Upper lobe of right lung (tissue), 1 donor: ENCODE measurements at places on chromosomes 3 and 15. TPM values are rescaled to one million over a fixed set of nuclear protein-coding genes. Genes with fewer than 3 reads are reported as not detected.

DNA sequence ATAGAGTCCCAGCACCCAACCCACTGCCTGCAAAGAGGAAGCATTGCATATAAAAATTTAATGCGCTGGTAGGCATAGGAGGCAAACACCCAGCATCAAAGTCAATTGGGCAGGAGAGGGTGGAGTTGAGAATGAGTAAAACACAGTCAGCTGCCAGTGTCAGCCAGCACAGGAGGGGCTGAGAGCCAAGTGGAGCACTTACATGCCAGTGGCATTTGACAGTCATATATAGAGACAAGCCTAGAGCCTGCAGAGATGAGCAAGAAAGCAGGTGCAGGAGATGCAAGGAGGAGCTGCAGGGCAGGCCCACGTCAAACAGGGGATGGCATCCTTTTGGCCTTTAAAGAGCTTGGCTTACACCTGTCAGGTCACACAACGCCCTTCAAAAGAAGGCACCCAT, 27.6 kb upstream of the ZFAND6 start:
- no peak for DNase-seq

DNA sequence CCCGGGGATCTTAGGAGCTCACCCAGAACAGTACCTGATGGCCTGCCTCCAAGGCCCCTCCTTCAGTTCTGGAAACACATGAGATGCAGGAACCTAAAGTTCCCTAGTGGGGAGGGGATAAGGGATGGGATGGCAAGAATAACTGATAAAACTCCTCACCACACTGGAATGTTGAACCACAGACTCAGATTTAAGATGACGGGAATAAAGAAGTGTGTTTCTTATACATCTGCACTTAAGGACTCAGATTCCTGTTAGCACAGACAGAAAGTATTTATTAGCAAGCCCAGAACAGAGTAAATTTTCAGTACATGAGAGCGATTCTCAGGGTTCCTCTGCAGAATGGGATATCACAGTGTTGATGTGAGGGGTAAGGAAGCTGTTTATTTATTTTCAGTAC, 245.2 kb downstream of the TLE3 start:
- DNase-seq, result no peak

GRCh38 chr3:155983834-155984474, 113.5 kb downstream of the GMPS start:
- no peak for DNase-seq

DNA sequence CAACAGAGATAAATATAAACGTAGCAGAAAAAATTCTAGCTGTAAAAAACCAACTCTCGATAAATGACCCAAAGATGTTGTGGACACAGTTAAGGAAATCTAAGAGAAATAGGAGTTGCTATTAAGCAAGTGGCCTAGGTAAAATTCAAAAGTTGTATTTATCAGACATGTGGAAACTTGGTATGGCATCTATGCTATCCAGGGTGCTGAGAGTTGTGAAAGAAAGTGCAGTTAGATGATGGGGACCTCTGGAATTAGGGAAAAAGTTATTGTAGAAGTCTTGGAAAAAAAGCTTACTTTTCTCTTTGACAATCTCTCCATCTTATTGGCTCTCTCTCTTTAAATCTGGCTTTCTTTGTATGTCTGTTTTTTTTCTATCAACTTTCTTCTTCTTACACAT, 1090.9 kb downstream of the TBL1XR1 start:
- no peak for DNase-seq

- DNase-seq, result no peak
Measured at GRCh38 chr3:133540896-133541674, 32.4 kb upstream of the CDV3 start.

GRCh38 chr15:31402511-31403056, 75.9 kb downstream of the KLF13 start:
- no peak for DNase-seq

DNA sequence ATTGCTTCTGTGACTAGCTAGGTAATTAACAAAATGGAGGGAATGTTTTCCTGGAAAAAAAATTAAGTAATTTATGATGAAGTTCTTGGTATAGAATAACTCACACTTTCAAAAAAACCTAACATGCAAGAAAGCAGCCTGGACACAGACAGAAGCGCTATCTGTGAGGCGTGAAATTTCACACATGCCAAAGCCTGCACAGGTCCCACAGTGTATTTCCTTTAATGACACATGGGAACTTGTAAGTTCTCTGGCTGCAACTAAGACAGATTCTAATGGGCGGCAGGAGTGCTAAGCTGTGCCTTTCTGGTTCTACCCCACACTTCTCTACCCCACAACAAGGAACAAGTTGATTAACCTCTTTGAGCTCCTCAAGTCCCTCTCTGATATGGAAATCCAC, 84.9 kb upstream of the NEO1 start:
- DNase-seq, result no peak

GRCh38 chr3:29083676-29084075, 197.2 kb upstream of the RBMS3 start:
- no peak for DNase-seq

DNA sequence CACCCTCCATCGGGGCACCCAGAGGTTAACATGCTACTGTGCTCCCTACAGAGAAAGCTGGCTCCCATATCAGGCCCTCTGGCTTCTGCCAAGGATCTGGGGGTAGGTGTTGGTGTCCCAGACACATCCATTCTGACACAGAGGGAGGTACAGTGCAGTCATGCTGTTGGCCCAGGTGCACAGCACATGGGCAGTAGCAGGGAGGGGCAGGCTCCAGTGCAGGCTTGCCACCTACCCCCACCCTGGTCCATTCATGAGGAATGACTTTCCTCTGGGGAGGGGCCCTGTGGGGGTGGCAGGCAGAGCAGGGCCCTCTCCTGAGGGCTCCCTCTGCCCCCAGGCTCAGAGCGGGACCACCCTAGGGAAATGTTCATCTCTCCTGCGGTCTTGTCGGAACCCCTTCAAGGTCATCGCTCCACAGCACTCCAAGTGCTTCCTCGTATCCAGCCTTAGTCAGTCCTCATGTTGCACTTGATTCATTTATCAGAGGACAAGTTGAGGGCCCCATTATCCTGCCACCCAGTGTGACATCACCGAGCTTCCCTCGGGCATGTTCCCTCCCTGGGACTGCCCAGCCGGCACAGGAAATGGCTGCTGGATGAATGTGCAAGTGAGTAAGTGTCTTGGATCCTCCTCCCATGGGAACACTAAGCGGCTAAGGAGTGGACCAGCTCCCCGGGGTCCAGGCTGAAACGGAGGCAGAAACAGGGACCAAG, 10.0 kb downstream of the DUSP7 start:
- DNase-seq, result no peak

- no peak for DNase-seq
Measured at GRCh38 chr3:77475507-77475906, 435.6 kb downstream of the ROBO2 start.

GRCh38 chr15:58568157-58568571, 136.4 kb downstream of the LIPC start:
- no peak for DNase-seq

GRCh38 chr3:180382638-180383180, 219.3 kb upstream of the TTC14 start:
- no peak for DNase-seq

- DNase-seq, result no peak
Measured at GRCh38 chr15:33729653-33730052, 238.6 kb upstream of the CHRM5 start.

DNA sequence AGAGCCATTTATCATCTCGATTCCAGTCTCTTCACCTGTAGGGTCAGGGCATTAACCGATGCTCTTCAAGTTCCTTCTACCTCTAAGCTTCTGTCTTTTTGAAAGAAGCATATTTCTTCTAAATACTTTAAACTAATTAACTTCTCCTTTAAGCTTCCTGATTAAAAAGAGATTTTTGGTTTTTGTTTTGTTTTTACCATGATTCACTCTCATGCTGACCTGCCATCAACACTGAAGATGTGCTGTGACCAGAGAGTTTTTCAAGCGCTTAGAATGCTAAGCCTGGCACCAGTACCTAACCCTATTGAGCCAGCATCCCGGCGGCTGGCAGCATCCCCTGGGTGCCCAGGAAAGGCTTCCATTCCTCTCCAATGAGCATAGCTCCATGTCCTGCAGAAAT, 89.3 kb downstream of the FOXP1 start:
- DNase-seq, result no peak

- DNase-seq, result no peak
Measured at GRCh38 chr3:61268644-61269043, 17.4 kb upstream of the FHIT start.

- no peak for DNase-seq
Measured at GRCh38 chr3:141049681-141050080, 1.5 kb upstream of the SPSB4 start.

- DNase-seq, result no peak
Measured at GRCh38 chr15:69848551-69849231, 249.0 kb downstream of the TLE3 start.

DNA sequence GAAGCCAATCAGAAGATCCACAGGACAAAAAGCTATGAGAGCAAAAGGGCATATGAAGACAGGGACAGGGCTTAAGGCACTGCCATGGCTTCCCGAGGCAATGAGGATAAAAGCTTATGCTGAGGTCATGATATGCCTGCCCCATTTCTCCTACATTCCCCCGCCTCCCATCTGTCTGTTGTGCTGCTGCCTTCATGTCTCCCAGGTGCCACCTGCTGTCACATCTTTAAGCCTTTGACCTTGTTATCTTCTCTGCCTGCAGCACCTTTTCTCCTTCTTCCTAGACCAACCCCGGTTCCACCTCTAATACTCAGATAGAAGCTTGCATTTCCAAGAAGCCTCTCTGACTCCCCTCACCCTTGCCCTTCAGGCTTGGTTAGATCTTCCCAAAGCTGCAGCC, 213.8 kb downstream of the ARRDC4 start:
- no peak for DNase-seq

DNA sequence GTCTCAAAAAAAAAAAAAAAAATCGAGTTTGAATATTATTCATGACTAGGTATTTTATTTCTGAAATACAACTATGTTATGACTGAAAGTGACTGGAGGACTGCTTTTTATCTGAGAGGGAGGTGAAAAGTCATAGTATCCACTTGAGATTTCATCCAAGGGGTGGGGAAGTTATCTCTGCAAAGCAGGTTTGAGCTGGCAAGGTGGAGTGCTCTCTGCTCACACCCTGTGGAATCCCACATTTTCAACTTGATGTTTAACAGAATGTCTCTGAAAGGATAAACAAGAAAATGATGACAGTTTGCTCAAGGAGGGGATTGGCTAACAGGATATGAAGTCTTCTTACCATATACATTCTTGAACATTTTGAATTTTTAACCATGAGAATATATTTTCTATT, 27.3 kb upstream of the SEC62 start:
- no peak for DNase-seq

DNA sequence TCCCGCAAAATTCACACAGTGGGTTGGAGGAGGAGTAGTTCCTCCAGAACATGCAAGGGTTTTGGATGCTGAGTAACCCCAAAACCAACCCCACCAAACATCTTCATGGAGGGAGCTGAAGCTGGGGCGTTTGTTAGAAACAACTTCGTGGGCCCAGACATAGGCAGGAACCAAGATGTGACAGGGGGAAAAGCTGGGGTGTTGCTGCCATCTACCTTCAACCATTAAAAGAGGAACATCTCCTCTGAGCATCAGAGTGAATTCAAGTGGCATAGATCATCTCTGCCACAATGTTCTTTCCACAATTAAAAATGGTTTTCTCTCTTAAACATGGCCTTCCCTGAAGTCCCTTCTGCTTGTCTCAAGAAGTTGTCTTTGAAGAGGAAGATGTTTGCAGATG, 20.5 kb downstream of the SIDT1 start:
- no peak for DNase-seq

GRCh38 chr3:16633948-16634347, 28.7 kb upstream of the DAZL start:
- no peak for DNase-seq

DNA sequence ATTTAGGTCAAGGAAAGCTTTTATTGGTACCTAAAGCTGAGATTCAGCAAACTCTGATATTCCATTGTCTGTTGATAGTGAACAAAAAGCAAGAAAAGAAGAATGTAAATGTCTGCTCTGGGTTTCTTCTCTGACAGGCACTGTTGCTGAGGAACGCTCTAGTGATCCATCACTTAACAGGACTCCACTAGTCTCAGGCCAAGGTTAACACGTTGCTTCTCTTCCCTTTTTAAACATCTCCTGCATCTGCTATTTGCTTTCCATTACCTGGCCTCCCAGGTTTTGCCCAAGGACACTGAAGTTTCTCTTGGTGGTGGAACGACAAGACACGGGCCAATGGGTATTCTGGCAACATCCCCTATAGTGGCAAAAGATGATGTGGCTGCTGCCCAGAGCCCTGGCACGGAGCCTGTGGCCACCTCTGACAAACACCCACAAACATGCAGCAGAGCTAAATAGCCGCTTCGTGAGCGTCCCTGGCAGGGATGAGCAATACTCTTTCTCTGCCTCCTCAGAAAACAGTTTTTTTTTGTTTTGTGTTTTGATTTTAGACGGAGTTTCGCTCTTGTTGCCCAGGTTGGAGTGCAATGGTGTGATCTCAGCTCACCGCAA, 97.8 kb upstream of the AKAP13 start:
- no peak for DNase-seq

- no peak for DNase-seq
Measured at GRCh38 chr3:102135316-102135715, 286.0 kb downstream of the NFKBIZ start.

RHCG gene
- total RNA-seq, result not detected

GTPBP8 gene
- total RNA-seq, result 12.3 TPM

SPSB4 gene
- total RNA-seq, result 1.2 TPM

WHAMM gene
- 13.1 TPM for total RNA-seq

ATP13A5 gene
- total RNA-seq, result 2.0 TPM

FRMD5 gene
- total RNA-seq, result 1.2 TPM

TRANK1 gene
- 38.5 TPM for total RNA-seq

B3GALNT1 gene
- 17.6 TPM for total RNA-seq

ITIH4 gene
- total RNA-seq, result 26.9 TPM

IL5RA gene
- total RNA-seq, result 0.69 TPM
